Iris pigment epithelial cell (primary cell): ENCODE measurements at places on chromosomes 13 and 19.

GRCh38 chr19:45778010-45778661 lies 4.2 kb downstream of the DMPK start:
- DNase-seq = no peak

DNA sequence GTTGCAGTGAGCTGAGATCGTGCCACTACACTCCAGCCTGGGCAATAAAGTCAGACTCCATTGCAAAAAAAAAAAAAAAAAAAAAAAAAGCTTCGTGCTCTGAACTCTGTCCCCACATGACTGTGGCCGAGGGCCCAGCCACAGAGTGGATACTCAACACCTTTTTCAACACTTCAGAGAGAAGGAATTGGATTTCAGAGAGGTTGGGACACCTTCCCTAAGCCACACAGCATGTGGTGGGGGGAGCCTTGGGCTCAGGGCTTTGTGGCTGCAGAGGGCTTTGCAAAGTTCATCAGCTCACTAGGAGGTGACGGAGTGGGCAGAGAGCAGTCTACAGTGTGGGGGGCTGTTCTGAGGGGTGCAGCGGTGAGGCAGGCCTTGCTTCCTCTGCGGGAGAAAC lies 9.5 kb downstream of the LSM7 start:
- DNase-seq = no peak

DNA sequence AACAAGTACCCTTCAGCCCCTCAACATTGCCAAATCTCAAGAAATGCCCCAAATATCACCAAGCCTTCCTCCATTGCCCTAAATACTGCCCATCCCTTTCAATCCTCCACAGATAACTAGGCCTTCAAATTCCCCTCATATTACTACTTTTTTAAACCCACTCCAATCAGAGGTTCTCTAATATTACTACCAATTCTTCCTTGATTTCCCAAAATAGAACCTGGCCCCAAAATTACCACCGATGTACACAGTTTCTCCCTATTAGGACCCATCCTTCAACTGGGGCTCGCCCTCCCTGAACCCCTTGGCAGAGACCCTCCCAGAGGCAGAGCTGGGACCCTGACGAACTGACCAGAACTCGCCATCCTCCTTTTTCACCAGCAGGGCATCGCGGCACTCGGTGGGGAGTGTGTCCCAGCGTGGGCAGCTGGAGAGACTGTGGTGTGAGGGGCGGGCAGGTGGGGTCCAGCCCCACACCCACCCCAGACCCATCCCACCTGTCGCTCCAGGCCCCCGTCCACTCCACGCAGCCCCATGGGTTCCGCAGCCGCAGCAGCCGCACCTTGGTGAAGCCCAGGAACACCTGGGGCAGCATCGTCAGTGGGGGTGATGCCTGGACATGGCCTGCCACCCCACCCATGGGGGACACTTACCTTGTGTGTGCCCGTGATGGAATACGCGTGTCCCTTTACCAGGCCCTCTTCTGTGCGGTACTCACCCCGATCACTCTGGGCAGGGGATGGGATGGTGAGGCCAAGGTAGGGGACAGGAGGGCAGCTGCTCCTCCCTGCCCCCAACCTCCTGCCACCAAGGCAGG lies 6.1 kb downstream of the CAPN12 start:
- peak; percentile 0 for DNase-seq

- DNase-seq = peak; percentile 95
Measured at GRCh38 chr13:108215436-108215835, at the start of gene LIG4. LIG4 (minus strand) TSS chr13:108215536; CDS start chr13:108211268, 4,268 bp downstream.

DNA sequence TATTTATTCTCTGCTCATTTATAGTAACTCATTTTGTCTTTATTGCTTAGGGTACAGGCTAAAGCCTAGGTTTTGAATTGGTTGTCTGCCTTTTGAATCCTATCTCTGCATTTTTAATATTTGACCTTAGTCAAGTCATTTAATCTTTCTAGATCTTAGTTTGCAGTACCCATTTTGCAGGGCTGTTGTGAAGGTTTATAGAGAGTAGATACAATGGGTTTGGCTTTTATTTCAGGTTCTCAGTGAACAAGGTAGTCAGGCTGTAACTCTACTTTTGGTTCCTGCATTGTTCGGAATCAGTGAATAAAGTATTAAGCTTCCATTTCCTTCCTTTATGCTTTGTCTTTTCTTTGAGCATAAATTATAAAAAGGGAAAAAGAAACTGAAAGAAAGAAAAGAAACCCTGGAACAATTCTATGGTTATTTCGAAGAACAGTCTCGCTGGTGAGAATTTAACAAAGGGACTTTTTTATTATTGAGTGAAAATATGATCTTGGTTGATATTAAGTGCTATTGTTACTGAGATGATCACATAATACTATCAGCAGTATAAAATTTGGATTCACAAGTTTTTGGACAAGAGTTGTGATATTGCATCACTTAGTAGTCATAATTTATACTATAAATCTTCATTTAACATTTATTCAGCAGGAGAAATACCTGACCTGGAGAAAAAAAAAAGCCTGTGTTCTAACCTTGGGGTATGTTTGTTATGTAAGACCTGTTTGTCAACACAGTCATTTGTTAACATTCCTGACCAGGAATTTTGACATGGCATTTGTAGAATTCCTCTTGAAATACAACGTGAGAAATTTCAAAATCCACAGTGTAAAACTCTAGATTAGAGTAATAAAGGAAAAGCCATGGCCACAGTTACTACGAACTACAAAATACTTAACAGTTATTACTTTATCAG lies 91.3 kb downstream of the ZMYM2 start:
- DNase-seq = peak; percentile 6

- DNase-seq = no peak
Measured at GRCh38 chr13:24709186-24709913, 29.1 kb downstream of the ATP12A start.

GRCh38 chr13:113947311-113948033 lies 26.4 kb downstream of the C13orf46 start:
- DNase-seq = peak; percentile 38

DNA sequence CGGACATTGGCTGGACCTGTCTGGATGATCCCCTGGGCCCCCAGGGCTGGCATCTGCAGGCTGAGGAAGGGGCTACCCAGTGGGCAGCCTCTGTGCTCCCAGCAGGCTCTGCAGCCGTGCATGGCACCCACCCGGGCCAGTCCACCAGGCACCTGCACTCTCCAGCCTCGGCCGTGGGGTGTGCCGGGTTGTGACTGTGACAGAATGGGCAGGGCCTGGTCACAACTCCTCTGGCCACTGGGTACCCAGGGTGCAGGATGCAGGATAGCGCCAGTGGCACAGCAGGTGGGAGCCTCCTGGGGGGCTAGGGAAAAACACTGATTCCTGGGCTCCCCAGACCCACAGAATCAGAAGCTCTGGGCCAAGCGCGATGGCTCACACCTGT lies 10.0 kb downstream of the PEX11G start:
- DNase-seq = no peak

DNA sequence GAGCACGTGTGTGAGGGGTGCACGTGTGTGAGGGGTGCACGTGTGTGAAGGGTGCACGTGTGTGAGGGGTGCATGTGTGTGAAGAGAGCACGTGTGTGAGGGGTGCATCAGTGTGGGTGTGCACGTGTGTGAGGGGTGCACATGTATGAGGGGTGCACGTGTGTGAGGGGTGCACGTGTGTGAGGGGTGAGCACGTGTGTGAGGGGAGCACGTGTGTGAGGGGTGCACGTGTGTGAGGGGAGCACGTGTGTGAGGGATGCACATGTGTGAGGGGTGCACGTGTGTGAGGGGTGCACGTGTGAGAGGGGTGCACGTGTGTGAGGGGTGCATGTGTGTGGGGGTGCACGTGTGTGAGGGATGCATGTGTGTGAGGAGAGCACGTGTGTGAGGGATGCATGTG lies 15.7 kb downstream of the RASA3 start:
- no peak for DNase-seq

DNA sequence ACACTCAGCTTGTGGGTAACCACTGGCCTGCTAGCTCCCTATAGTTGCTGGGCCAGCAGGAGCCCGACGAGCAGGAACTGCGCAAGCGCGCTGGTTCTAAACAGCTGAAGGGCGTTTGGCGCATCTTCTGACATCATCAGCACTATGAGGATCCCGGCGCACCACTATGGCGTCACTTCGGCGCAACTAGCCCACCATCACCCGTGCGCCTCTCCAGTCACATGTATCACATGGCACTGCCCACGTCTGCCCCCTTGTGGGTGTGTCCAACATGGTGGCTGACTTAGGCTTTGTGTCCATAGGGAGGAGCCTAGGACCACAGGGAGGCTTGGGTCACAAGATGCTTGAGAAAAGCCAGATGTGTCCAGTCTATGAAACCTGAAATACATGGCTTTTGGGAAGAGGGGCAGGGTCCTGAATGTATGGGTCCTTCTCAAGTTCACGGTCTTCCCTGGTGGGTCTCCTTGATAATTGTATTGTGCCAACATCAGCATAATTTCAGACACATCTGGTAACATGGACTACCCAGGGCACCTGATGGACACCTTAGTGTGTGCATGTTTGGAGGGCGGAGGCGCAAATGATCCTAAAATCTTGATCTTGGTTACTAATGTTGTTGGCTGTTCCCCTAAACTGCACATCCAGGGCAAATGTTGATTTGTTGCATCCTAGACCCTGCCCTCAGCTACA lies 18.0 kb downstream of the KLK4 start:
- no peak for DNase-seq

DNA sequence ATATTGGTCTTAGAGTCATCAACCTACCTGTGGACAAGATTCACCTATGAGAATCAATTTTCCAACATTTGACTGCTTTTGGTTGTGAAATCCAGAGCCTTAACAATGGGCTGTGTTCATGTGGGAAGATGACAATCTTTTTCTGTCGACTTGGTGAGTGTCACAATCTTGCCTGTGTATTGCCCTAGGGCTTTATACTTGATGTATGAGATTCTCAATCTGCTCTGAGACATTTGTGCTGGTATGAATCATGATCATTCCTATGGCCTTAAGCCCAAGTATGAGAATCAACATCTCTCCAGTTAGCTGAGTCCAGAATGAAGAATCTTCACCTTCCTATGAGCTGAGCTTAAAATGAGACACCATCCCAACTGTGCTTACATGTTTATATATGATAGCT lies 68.7 kb downstream of the ZNF726 start:
- no peak for DNase-seq

DNA sequence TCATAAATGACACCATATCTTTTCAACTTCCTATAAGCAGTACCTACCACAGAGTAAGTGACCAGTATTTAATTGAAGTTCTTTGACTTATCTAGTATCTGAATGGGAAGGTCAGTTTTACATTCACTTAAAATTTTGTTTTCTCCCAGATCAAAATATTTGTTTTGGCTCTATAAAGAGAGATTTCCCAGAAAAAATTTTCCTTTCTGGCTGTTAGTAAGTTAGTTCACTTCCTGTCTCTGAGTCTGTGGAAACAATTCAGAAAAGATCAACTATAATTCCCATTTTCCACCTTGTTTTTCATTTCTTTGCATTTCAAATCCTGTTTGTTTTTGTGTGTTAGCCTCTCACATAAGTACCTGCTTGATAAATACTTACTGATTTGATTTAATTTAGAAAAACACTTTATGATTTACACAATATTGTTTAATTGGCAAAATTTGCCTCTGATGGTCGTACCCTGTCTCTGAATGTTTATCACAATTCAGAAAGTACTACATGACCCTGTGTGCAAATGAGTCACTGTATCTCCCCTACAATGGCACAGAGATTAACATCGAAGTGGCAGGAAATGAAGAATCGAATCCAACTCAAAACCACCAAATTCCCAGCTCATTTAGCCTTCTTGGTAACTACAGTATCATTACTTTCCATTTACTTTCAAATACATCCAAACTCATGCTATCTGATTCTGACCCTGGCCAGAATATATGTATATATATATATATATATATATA lies 15.4 kb upstream of the MED4 start:
- DNase-seq = peak; percentile 29

GRCh38 chr13:34466301-34466700 lies 475.8 kb upstream of the NBEA start:
- DNase-seq = no peak

DNA sequence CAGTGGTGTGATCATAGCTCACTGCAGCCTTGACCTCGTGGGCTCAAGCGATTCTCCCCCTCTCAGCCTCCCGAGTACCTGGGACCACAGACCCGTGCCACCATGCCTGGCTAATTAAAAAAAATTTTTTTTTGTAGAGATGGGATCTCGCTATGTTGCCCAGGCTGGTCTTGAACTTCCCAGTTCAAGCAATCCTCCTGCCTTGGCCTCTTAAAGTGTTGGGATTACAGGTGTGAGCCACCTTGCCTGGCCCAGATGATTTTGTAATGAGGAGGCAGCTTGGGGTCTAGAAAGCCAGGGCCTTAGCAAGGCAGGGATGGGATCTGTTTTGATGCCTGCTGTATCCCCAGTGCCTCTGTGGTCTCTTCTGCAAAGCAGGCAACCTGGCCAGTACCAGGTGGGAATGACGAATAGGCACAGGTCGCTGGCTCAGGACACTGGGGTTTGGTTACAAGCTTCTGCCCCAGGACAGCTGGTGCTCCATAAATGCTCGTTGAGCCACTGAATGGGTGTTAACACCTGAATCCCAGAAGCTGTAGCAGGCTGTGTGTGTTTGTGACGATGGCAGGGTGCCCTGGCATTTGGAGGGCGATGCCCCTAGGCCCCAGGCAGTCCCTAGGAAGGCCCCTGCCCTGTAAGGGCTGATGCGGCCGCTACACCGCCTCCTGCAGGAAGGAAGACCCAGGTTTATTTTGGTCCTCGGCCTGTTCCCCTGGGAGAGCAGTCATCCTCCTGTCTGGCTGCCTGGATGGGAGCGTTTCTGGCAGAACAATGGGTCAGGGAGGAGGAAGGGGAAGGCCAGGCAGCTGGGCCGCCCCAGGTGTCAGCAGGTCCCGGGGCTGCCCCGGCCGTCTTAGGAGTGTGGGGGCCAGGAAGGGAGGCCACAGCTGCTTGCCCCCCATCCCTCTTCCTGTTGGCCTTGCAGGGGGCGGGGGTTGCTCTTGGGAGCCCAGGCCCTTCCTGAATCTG lies 8.6 kb downstream of the TNFAIP8L1 start:
- DNase-seq = no peak

GRCh38 chr13:31772231-31772630 lies 32.9 kb downstream of the RXFP2 start:
- DNase-seq = no peak

GRCh38 chr19:43518051-43518450 lies 8.9 kb downstream of the ETHE1 start:
- DNase-seq = no peak

GRCh38 chr13:110186231-110186855 lies 120.6 kb downstream of the COL4A1 start:
- no peak for DNase-seq

- DNase-seq = peak; percentile 12
Measured at GRCh38 chr19:36574741-36575140, 1.6 kb upstream of the ZNF529 start.

GRCh38 chr13:75685239-75685697 lies 49.1 kb downstream of the LMO7 start:
- DNase-seq = peak; percentile 94
